ENCODE measurements at places on chromosomes 7 and 10. TPM values are rescaled to one million over a fixed set of nuclear protein-coding genes. Genes with fewer than 3 reads are reported as not detected.

The STN1 gene
- polyA plus RNA-seq: 12.8 TPM

The ECHDC3 gene
- polyA plus RNA-seq: 14.8 TPM

The ORC5 gene
- 1.4 TPM for polyA plus RNA-seq

The FANK1 gene
- not detected for polyA plus RNA-seq

The OR9A2 gene
- polyA plus RNA-seq: not detected

The MEOX2 gene
- not detected for polyA plus RNA-seq

The NPTX2 gene
- polyA plus RNA-seq: not detected

The PRPS1L1 gene
- not detected for polyA plus RNA-seq

DNA sequence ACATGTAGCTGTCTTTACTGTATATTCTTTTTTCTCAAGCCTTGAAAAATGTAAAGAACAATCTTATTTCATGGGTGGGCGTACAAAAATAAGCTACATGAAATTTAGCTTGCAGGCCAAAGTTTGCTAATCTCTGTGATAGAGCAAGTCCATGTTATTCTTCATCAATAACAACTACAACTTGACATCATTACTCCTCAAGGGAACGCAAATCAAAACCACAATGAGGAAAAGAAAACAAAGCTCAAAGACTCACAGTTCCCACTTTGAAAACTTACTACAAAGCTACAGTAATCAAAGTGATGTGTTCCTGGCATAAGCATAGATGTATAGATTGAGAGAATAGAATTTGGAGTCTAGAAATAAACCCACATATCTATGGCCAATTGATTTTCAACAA is 62.5 kb downstream of the GNA12 start:
- no peak for DNase-seq

DNA sequence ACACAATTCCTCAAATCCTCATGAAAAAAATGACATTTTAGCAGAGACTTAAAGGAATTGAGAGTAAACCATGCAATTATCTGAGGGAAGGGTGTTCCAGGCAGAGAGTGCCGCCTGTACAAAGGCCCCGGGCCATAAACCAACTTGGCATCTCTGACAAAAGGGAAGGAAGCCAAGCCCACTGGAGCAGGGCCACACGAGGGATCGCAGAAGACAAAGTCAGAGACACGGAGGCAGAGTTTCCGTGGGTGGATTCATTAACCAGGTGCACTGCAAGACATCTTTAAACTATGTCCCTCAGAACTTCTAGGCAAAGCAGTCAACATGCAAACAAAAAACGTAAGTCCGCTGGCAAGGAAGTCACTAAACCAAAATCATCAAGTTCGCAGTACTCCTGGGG is 92.0 kb downstream of the SFMBT2 start:
- no peak for DNase-seq

GRCh38 chr7:147539685-147540084 is 1050.9 kb upstream of the C7orf33 start:
- DNase-seq: no peak

GRCh38 chr7:33423646-33424020 is 294.3 kb downstream of the BBS9 start:
- no peak for DNase-seq

GRCh38 chr10:3698312-3698711 is 86.7 kb downstream of the KLF6 start:
- DNase-seq: no peak

- DNase-seq: no peak
Observed at GRCh38 chr10:15805395-15806058, 54.8 kb downstream of the MINDY3 start.

DNA sequence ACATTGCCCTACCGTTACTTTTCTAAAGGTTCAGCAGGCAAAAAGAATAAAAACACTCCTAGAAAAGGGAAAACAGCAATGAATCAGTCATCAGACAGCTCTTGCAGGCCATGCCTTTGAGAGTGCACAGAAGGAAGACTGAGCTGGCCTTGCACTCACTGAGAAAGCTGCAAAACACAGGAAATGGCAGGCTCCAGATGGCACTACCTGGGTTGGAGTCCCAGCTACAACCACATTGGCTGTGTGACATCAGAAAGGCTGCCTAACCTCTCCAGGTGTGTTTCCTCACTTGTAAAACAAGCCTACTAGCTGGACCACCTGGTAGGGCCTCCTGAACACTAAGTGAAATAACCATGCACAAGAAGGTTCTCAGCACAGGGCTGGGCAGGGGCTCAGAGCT is 113.7 kb downstream of the SFMBT2 start:
- no peak for DNase-seq

- peak; percentile 95 for DNase-seq
Observed at GRCh38 chr10:22605168-22605567, 109.2 kb downstream of the PIP4K2A start.

DNA sequence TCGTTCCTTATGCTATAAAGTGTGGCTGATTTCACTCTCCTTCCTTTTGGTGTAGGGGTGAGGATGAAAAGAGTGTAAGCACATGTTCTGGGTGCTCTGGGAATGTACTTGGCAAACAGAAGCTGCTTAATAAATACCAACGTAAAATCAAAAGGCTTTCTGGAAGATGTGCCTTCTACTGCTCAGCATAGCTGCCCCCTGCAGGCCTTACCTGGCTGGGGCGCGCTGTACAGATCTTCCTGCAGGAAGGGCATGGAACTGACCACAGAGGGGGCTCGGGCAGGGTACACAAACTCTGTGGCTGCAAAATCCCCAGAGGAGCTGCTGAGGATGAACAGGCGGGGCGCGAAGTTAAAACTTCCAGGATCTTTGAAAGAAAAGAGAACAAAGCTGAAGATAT is 169.4 kb downstream of the SVIL start:
- no peak for DNase-seq

DNA sequence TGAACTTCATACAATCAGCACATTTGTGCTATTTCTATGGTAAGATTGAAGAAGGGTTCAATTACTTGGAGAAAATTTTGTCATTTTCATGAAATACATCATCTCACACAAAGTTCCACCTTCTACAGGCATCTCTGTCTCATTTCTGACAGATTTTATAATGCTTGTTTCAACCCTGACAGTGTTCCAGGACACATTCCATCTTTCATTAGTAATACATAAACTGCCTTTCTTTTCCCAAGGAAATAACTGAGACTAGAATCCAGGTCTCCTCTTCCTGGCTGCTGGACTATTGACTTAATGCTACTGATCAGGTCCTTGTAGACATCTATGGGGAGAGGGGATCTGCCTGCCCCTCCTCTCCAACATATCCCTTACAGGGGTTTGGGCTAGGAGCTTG is 70.1 kb upstream of the PLPP4 start:
- no peak for DNase-seq

DNA sequence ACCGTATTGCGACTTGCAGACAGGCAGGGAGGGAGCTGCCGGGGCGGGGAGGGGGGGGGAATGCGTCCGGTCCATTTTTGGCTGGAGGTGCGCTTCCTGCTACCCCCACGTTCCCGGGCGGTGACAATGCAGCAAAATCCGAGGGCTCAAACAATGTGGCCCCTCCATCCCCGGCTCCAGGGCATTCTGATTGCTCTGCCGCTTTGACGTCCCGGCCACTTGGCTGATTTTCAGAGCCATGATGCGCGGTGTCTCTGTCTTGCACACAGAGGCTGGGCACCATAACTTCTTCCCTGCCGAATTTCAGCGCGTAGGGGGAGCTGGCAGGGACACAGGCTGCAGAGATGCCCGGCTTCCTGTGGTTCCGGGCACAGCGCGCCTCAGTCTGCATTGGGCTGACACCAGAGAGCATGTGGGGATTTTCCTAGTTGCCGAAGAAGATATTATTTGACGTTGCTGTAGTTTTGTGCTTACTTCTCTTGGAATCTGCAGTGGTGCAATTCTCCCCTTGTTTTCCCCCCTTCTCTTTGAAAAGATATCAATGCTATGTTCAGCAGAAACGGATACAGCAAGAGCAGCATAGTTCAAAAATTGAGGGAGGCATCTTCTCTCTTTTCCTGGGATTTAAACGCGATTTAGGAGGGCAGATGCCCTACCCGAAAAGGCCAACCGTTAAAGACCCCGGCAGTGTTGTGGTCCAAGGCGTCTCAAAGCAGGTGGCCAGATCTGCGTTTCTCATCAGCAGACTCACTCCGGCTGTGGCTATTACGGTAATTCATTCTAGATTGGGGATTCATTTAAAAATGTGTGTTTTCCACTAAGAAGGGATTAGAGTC is 1.4 kb downstream of the HECW1 start:
- DNase-seq: no peak

- DNase-seq: no peak
Observed at GRCh38 chr7:137731436-137731835, 115.3 kb downstream of the DGKI start.

GRCh38 chr10:34547291-34547690 is 267.8 kb downstream of the PARD3 start:
- no peak for DNase-seq
